ENCODE measurements at places on chromosomes 16 and 17. TPM values are rescaled to one million over a fixed set of nuclear protein-coding genes. Genes with fewer than 3 reads are reported as not detected.

GRCh38 chr17:50396261-50397110 is 837 bp downstream of the LRRC59 start:
- peak; percentile 65 for DNase-seq

DNA sequence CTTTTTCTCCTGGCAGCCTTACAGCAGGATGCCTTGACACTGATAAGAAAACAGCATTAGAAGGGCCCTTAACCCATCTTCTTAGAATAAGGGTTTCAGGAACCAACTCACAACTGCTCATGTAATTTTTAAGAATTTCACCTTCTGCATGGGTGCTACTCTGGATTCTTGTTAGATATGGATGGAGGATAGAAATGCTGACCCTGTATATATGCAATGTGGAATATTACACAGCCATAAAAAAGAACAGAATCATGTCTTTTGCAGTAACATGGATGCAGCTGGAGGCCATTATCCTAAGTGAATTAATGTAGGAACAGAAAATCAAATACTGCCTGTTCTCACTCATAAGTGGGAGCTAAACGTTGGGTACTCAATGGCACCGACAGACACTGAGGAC is 423.5 kb downstream of the CA10 start:
- DNase-seq: no peak

DNA sequence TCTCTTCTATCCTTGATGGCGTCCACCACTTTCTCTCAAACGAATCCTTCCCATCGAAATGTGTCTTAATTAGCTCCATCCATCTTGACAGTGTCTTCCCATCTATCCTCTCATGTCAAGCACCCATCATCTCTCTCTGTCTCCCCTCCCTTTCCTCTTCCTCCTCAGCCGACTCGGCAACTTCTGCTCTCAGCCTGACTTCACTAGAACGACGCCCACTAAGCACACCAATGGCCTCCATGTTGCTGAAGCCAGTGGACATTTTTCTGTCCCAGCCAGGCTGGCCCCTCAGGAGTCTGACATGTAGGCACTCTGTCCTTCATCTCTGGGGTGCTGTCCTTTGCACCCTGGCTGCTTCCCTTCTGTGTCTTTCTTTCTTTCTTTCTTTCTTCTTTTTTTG is 2.5 kb upstream of the SPATA20 start:
- no peak for DNase-seq

DNA sequence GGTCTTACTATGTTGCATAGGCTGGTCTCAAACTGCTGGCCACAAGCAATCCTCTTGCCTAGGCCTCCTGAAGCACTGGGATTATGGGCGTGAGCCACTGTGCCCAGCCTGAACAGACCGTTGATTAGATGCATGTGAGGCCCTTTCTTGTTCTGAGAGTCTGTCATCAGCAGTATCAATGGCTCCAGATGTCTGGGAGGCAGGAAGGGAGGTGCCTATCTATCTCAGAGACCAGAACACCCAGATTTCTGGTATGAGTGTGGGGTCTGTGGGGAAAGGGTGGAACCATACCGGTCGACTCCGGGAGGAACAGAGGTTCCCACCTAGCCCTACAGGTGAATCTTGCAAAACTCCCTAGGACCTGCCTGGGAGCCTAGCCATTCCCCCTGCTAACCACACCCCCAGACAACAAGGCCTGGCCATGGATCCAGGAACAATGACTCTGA is 71.7 kb downstream of the PRKCB start:
- DNase-seq: no peak

DNA sequence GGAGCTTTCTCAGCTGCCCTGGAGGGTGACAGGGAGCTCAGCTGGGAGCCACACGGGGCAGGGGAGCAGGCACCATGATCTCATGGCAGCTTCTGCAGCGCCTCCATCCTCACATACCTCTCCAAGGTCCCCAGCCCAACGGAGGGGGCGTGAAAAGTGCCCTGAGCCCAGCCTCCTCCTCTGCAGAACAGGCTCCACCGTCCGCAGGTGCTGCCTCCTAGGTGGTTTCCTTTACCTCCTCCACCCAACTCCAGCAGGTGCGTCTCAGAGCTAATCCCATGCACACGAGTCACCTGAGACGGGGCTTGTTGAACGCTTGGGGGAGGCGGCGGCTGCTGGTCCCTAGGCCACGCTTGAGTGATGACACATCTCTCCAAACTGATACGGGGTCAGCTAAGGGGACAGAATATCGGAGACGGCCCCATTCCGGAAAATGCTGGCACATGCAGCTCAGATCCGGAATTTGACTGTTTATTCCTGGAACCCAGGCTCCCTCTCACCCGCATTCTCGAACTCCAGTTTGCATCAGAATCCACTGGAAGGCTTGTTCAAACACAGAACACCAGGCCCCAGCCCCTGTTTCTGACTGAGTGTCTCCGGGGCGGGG is 387 bp upstream of the SLC38A8 start:
- no peak for DNase-seq

DNA sequence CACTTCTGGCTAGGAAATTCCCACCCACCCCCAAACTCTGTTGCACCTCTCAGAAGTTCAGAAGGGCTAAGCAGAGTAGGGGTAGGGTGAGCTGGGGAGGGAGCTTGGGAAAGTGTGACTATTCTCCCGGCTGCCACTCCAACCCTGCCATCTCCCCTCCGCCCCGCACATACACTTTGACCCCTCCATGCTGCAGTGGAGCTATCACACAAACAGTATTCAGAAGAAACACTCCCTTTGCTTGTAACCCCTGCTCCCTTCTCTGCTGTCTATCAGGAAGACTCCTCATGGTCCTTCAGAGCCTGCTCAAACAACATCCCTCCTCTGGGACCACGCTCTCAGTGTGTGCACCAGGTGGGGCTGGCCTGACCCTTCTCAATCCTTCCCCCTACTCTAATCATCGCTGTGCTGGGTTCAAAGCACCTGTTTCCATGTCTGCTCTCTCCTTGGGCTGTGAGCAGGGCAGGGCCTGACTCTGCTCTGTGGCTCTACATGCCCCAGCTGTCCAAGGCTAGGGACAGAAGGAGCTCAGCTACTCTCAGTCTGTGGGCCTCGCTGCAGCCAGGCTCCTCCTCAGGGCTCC is 8.6 kb downstream of the SLC13A5 start:
- DNase-seq: no peak

DNA sequence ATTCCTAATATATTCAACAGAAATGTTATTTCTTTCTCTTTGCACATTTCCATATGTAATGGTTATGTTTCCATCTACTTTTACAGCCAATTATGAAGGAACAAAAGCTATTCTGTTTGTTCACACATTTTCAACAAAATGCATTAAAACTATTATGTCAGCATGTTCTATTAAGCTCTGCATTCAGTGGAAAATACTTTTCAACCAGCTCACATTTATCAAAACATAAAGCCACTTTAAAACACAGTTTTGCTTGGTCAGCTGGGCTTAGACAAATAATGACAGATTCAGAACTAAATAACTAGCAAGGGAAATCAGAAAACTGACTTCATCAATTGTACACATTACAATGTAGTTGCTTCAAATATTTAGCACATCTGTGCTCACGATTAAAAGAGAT is 6.9 kb downstream of the SALL1 start:
- no peak for DNase-seq

- peak; percentile 76 for DNase-seq
Observed at GRCh38 chr16:69566240-69566980, 644 bp downstream of the NFAT5 start.

DNA sequence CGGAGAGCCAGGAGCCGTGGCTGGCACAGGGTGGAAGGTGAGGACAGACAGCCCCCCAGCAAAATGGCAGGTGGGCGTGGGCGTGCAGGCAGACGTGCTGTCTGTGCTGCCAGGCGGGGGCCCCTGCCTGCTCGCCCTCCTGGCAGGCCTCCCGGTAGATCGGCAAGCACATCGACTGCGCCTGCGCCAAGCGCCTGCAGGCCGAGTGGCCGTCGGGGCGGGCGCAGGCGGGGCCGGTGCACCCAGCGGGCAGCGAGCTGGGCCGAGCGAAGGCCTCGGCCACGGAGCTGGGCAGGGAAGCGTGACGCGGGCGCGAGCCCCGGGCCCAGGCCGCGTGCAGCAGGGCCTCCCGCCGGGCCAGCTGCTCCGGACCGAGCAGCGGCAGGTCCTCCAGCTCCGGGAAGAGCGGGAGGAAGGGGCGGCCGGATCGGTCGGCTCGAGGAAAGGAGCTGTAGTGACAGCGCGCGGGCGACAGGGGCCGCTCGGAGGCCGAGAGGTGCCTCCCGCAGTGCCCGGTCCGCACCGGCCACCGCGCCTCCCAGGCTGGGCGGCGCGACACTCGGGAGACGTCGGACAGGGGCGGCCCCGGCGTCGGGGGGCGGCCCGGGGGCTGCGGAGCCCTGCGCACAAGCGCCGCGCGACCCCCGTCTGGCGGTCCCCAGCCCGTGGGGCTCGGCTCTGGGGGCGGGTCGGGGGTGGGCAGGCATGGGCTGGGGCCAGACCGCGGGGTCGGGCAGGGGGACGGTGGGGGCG is 16.9 kb downstream of the GRIN2C start:
- peak; percentile 80 for DNase-seq

DNA sequence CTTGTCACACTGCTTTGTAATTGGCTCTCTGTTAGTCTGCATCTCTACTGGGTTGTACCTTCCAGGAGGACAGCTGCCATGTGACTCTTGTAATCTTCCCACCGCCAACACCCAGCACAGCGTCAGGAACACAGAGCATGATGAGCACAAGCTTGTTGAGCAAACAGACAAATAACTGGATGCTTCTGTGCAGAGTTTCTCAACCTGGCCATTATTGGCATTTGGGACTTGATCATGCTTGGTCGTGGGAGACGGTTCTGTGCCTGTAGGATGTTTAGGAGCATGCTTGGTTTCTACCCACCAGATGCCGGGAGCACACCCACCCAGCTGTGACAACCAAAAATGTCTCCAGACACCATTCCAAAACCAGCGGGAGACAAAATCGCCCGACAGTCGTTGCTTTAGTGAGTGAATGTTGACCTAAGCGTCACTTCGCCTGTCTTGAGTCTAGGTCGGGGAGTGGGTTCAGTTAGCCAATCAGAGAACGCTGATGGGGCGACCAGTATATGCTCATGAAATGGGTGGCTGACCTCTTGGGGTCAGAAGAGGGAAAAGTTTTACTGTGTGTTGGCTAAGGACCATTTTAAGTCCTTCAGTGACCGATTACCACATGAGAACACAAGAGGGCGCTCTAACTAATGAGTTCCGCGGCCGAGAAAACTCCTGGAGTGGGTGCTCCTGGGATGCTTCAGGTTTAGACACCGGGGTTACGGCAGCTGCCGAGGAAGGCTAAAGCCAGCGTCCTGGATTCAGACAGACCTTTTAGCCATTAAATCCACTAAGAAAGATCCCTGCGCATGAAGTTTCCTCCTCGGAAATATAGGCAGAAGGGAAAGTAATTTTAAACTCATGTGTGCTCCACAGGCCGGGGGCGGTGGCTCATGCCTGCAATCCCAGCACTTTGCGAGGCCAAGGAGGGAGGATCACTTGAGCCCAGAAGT is 57.8 kb upstream of the TEX2 start:
- DNase-seq: peak; percentile 91

DNA sequence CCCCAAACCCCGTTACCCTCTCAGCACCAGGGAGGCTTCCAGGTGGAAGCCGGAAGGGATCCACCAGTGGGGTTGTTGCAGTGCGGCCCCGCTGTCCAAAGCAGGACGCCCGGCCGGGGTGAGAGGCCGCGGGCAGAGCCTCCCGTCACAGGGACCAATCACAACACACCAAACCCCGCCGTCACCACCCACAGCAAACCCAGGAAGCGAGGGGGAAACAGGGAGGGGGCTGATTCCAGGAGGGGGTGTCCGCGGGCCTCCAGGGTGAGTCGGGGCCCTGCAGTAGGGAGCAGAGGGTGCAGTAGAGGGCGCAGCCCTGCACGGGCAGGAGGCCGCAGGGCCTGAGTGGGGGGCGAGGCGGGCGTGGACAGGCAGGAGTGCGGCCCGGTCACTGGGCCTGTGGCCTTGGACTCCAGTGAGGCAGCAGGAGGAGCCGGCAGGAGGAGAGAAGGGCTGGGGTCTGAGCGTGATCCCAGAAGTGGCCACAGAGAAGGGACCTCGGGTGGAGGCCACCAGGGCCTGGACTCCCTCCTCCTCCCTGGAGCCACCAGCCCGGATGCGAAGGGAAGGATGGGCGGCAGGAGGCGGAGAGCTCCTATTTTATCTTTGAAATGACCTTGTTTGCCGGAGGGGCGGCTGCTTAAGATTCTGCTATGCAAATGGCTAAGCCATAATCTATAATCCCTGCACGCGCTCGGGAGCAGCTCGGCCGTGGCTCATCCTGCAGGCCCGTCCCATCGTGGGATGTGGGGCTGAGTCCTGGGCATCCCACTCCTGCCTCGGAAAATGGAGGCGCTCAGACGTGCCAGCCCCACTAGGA is 41.5 kb downstream of the ZFPM1 start:
- DNase-seq: no peak

DNA sequence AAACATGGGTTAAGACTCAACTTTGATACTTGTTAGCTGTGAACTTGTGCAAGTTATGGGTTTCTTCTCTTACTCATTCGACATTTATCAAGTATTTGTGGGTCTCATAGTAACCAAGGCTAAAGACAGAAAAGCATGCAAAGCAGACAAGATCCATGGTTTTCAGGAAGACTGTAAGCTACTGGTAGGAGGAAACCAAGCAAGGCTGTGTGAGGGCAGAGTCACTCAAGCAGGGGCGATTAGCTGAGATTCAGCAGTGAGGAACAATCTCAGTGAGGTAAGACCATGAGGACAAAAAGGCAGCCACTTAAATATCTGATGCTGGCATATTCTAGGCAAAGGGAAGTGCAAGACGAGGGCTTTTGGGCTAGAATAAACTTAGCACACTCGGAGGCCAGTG is 29.5 kb downstream of the MBTD1 start:
- no peak for DNase-seq

- DNase-seq: no peak
Observed at GRCh38 chr16:57283214-57283958, 1.1 kb downstream of the PLLP start.

GRCh38 chr17:1724869-1725641 is 551 bp downstream of the WDR81 start:
- peak; percentile 30 for DNase-seq

DNA sequence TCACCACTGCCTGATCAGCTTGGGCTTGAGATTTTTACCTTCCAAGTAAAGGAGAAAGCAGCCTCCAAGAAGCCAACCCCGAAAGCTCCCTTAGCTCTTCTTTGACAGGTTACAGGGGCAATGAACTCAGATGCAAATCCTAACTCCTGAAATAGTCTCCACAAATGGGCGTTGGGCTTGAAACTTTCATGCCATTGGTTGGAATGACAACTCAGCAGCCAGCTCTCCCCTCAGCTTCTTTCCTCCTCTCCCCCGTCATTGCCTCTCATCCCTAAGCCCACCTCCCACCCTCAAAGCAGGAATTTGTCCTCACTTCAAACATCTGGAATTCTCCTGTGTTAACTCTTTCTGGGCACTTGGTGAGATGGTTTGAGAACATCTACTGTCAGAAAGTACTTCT is at the start of gene TAT:
TSS of gene TAT (minus strand) at position 122 of the 400 bp plus-strand sequence. CDS start 677 bp downstream, outside the sequence.
- no peak for DNase-seq

The TMEM238L gene
- total RNA-seq: not detected

The MCRIP1 gene
- total RNA-seq: 138 TPM

The CHMP1A gene
- 117 TPM for total RNA-seq

The CA7 gene
- total RNA-seq: not detected

The CBLN1 gene
- not detected for total RNA-seq

The ALOX15 gene
- not detected for total RNA-seq

Measured in dermis blood vessel endothelial cell (primary cell).